ENCODE measurements at places on chromosomes 16 and 17.

GRCh38 chr16:10343124-10343760, 42.6 kb upstream of the ATF7IP2 start:
- DNase-seq, result no peak

DNA sequence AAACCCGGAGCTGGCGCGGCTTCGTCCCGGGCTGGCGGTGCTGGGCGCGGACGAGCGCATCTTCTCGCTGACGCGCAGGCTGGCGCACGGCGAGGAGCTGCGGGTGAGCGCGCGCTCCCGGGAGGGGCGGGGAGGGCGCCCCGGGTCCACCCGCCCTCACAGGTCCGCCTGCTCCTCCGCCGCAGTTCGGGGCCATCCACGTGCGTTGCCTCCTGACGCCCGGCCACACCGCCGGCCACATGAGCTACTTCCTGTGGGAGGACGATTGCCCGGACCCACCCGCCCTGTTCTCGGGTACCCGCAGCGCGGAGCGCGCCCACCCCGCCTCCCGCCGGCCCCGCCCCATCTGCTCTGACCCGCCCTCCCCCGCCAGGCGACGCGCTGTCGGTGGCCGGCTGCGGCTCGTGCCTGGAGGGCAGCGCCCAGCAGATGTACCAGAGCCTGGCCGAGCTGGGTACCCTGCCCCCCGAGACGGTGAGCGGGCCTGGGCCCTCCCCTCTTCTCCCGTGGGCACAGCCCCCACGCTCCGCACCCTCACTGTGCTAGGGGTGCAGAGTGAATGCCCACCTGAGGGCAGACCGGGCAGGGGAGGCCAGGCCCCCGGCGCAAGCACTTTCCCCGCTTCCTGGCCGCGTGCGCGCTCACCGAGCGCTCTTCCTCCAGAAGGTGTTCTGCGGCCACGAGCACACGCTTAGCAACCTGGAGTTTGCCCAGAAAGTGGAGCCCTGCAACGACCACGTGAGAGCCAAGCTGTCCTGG, 1.4 kb downstream of the HAGHL start:
- no peak for DNase-seq

GRCh38 chr16:58530179-58530578, 14.9 kb downstream of the SETD6 start:
- DNase-seq, result no peak

- DNase-seq, result no peak
These were observed 62.0 kb upstream of the CRHR1 start for GRCh38 chr17:45722161-45722560.

DNA sequence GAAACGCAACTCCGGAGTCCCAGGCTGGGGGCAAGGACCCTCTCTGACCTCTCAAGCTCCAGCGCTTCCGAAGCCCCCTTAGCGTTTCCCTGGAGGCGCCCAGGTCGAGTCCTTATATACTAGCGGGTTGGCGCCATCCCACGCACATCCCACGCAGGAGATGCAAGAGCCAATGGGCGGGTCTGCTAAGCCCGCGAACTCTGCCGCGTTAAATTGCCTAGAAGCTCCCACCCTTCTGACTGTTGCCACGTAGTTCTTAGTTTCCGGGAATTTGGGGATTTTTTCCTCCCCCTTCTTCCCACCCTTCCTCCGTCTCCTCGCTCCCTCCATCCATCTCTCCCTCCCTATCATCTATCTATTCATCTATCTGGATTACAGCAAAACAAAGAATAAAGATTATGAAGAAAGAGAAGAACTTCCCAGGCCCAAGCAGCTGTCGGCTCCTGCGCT, at the start of gene SLFN11:
Gene SLFN11 (minus strand): TSS at position 88 of the 450 bp plus-strand sequence. CDS start 9,814 bp downstream, outside the sequence.
- DNase-seq, result peak; percentile 76

- DNase-seq, result no peak
These were observed 13.3 kb downstream of the SLC16A3 start for GRCh38 chr17:82241926-82242697.

DNA sequence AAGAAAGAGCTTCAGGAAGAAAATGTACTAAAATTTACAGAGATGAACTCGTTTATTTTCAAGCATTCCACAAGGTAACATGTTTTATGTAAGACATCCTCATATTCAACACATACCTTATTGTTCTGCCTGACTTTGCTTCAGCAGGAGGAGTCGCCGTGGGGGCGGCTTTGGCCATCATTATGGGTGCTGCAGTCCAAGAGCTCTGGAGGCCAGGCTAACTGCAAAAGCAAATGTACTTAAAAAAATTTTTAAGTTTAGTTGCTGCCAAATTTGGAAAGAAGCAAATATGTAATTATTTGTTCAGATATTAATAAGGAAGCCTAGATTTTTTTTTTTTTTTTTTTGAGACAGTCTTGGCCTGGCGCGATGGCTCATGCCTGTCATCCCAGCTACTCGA, 4.1 kb upstream of the SPG7 start:
- DNase-seq, result no peak

DNA sequence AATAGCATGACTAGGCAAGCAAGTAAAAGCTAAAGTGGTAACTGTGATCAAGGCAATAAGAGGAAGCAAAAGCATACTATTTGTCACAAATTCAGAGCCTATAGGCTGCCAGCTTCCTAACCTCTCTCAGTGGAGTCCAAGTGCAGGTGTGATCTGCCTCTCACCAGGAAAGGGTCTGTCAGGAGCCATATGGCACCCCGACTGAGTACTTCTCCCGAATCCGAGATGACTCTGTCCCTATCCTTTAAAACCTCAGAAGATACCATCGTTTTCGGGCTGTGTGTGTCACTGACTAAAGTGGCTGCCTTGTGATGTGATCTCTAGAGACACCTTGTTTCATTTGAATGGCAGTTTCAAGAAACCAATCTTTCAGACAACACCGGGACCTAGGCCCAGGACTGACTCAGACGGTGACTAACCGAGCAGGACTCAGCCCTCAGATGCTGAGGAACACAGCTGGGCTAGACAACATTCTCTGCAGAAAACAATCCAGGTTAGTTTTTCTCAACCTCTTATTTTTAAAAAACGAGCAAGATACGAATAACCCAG, 63.6 kb downstream of the SMG6 start:
- DNase-seq, result peak; percentile 85

GRCh38 chr16:72961115-72961832, 86.7 kb downstream of the ZFHX3 start:
- DNase-seq, result no peak

DNA sequence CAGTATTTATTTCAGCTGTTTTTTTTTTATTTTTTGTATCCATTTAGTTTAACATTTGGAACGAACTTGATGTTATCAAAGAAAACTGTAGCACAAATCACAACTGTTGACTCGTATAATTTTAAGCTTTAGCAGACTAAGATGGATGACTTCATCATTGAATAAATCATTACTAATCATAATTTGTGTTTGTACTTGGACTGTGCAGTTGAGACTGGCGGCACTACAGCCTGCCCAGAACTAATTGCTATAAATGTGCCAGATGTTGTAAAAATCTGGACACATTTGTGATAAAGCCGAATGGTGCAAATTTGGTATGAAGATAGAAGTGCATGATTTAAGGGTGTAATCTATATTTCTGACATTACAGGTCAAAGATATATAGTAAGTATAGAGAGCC, 897.7 kb upstream of the CDH8 start:
- DNase-seq, result no peak

DNA sequence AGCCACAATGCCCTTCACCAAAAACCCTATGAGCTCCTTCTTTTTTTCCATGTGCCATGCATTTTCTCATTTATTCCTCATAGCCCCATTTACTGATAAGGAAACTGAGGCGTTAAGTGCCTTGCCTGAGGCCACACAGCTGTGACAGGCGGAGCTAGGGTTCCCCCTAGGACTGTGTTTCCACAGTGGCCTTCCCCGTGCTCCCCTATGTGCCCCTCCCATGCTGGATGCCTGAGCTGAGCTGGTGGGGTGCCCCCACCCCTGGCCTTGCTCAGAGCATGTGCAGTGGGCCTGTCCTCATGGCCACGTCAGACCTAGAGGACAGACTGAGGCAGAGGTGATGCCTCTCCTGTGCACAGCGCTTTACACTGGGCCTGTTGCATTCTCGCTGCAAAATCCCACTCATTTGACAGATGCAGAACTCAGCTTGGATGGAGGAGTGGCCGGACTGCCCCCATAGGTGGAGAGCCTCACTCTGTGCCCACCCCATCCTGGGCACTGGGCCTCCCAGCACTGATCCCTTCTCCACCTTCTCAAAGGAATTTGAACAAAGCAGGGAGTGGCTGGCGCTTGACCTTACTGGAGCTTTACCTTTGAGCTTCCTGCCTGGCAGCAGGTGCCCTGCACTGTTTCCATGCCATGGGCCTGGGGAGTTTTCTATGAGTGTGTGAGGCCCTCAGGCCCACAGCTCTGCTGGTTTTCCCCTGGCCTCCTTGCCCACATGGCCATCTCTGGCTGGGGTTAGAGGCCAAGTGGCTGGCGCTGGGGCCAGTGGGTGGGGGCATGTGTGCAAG, 2.6 kb downstream of the MAP2K3 start:
- DNase-seq, result no peak

DNA sequence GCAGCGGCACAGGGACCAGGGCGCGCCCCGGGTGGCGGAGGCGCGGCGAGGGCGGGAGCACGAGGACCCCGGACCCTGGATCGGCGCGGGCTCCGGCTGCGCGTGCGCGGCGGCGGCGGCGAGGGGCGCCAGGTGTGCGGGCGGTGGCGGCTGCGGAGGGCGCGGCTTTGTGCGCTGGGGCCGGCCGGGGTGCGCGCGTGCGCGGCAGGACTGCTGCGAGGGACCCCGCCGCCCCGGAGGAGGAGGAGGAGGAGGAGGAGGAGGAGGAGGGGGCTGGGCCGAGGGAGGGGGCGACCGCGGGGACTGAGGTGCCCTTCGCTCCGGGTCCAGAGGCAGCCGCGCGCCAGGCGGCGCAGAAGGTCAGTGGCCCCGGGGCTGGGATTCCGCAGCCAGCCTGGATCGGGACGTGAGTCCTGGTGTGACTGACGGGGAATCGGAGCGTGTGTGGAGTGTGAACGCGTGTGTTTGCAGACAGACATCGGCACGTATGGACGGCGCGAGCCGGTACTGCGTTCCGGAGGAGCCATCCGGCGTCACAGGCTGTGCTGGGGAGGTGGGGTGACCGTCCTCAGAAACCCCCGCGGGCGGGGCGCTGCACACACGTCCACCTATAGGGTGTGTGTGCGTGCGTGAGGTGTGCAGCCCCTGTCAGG, 19.5 kb upstream of the RAP1GAP2 start:
- DNase-seq, result no peak

DNA sequence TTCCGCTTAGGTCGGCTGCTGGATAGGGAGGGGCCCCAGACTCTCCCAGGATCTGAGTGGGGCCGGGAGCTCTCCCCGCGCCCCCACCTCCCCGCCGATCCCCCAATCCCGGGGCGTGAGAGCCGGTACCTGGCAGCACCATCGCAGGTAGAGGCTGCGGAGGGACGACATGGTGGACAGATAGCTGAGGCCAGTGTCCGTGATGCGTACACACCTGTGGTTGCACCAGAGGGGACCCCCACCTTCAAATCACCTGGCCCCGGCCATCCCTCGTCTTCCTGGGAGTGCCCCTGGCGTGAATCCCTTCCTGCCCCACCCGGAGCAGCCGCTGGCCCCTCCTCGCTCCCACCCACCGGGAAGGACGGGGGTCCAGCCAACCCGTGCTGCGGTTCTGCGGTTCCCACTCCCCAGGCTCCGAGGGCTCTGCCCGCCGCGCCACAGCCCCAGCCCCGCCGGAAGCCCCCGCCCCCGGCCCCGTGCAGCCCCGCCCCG, 4.7 kb upstream of the WDR24 start:
- no peak for DNase-seq

DNA sequence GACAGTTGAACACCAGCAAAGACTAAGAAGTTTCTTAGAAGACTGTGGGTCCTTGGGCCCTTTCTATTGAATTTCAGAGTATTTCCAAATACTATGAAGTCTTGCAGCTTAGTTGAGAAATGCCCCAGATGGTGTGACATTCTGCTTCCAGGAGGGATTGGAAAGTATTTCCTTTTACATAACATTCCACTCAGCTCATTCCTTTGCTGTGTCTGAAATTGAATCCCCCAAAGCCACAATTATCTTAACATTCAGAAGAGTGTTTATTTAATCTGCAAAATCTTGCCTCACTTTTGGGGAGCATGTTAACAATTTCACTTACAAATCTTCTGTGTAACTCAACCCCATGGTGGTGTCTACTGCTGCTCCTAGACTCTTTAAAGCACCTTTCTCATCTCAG, 307.7 kb downstream of the WWOX start:
- no peak for DNase-seq

DNA sequence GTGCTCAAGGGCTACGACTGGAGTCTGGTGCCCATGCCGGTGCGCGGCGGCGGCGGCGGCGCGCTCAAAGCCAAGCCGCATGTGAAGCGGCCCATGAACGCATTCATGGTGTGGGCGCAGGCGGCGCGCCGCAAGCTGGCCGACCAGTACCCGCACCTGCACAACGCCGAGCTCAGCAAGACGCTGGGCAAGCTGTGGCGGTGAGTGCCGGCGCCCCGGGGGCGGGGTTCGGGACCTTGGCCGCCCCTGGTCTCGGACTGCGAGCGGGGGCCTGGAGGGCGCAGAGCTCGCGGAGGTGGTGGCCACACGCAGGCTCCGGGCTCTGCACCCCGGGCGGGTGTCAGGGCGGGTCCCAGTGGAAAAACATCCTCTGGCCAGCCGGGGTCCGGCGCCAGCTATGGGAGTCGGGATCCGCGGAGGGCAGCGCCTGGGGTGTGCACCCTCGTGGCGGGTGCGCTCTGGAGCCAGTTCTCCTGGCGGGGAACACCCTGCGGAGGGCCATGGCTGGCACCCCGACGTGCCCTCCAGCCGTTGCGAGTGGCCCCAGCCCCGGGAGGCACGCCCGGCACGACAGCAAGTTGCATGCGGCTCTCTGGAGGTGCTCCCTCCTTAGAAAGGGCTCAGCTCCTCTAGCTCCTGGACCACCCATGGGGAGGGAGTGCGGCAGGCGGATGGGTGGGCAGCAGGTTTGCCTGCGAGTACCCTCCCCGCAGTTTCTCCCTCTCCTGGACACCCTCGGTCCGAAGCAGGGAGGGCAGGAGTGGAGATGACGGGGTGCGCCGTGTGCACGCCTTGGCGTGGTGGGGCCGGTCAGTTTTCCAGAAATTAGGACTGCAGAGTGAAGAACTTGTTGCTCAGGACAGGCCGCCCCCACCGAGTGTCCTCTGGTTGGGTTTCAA, 824 bp downstream of the SOX8 start:
- no peak for DNase-seq

GRCh38 chr17:1617620-1618174, 10.9 kb downstream of the SLC43A2 start:
- peak; percentile 56 for DNase-seq

DNA sequence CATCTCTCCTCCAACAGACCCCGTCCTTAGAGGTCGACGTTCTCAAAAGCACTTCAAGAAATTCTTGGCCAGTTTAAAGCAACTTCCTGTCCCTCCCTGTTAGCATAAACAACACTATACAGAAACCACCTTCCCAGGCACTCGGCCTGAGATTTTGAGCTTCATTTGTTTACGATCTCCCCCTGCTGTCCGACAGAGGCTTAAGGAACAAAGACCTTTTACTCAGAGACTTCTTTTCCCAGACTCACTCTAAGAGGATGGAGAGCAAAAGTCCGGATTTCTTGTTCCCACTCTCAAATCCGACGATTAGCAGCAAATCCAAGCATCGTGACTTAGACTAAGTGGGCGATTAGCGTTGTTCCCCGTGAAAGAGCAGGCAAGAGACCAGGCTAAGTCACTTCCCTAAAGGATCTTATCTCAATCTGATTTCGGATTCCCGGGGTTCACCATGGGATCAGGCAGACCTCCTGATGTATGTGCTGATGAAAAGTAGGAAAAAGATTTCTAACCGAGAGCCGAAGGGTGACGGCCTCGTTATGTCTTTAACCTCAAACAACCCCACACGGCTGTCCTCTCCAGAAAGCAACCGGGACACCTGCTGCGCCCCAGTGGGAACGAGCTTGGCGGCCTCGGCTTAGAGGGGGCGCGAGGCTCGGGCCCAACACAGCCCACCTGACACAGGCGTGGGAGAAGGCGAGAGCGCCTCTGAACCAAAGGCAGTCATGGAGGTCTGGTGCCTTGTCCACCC, 598 bp downstream of the INPP5K start:
- DNase-seq, result peak; percentile 76

GRCh38 chr17:66087073-66087472, 104.9 kb downstream of the CEP112 start:
- peak; percentile 8 for DNase-seq
